ENCODE measurements at places on chromosomes 4 and X.

GRCh38 chr4:111639876-111640275 is 505.4 kb upstream of the FAM241A start:
- DNase-seq: no peak

DNA sequence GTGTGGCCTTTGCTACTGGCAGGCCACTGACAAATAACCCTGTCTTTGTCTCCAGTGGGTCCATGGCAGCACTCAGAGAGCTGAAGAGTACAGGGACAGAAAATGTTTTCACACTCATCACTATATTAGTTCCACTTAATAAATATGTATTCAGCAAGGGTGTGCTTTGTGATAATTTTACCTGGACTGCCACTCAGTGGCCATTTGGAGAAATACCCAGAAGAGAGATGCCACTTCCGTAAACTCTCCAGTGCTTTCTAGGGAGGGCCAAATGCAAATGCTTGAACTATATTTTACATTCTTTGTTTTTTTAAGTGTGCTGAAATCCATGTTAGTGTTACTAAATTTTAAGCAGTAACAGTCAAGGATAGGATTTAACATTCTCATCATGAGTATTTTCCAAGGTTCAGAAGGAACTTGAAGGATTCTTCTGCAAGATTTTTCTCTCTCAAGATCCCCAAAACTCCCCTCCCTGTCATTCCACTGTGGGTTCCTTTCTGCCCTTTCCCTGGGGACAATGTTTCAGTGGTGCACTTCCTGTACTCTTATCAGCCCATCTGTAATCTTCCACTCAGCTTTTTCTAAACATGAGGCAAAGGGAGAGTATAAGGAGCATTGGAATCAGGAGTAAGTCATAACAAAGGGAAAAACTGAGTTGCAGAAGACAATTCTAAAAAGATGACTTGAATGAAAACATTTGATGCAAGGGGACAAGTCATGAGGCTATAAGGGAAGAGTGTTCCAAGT is 46.0 kb downstream of the TFDP3 start:
- no peak for DNase-seq

GRCh38 chr4:22315628-22316027 is 200.2 kb downstream of the ADGRA3 start:
- no peak for DNase-seq

- no peak for DNase-seq
Measured at GRCh38 chrX:15563056-15563455, 37.7 kb downstream of the ACE2 start.

- DNase-seq: no peak
Measured at GRCh38 chr4:162972661-162973330, 193.9 kb downstream of the NAF1 start.

DNA sequence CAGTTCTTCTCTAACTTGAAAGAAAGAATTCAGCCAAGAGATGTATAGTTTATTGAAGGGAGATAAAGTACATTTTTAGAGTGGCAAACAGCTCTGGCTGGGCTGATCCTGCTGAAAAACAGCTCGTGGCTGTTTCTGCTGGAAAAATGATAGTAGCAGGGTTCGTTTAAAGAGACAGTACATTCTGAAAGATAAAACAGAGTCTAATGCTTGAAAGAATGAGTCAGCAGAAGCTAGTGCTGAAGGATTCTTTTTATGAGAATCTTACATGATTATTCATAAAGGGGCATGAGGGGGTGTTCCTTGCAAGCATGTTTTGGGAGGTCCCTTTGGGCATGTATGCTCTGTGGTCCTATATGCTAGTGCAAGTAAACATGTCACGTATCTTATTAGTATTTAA is 790.0 kb downstream of the PCDH18 start:
- DNase-seq: no peak

- no peak for DNase-seq
Measured at GRCh38 chr4:155032521-155033229, 175.8 kb upstream of the NPY2R start.

- no peak for DNase-seq
Measured at GRCh38 chr4:80382090-80382832, 46.7 kb downstream of the CFAP299 start.

DNA sequence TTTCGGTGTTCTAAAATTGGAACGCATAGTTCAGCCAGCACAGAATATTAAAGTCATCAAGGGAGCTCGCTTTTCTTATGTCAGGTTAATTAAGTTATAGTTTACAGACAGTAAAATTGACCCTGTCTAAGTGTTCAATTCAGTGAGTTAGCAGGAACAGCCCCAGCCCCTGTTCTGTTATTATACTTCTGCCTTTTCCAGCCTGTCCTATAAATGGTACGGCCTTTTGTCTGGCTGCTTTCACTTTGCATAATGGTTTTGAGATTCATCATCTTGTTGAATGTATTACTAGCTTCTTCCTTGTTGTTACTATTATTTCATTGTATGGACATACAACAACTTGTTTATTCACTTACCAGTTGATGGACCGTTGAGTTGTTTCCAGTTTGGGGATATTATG is 9.5 kb downstream of the CXCL13 start:
- DNase-seq: no peak

GRCh38 chr4:120472447-120473131 is 405.9 kb upstream of the MAD2L1 start:
- no peak for DNase-seq

GRCh38 chr4:145203410-145203809 is 23.0 kb upstream of the OTUD4 start:
- DNase-seq: no peak

DNA sequence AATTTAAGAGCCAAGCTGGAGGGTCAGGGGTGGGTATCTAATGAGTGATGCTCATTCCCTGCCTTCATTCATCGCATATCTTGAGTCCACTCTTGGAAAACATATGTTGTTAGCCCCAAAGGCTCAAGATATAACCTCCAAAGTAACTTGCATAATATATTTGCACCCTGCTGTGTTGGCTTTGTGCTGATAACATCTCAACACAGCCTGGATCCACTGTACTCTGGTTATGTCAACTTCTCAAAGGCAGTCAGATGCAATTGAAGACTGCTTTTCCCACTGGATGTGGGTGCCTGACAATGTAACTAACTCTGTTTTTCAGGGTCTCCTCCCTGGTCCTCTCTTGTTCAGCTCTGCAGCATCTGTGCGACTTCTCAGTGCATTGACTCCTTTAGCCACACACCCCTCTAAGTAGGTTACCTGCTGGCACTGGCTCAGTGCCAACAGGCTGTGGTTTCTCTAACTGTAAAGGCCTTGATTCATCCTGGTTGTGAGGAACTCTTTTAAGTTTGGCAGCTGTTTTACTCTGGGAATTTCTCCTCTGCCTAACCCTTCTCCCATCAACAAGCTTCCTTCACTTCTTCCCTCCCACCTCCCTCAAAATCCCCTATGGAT is 28.1 kb downstream of the SLC16A2 start:
- DNase-seq: no peak

- no peak for DNase-seq
Measured at GRCh38 chrX:45001048-45001447, 128.1 kb downstream of the KDM6A start.

- DNase-seq: no peak
Measured at GRCh38 chr4:144355811-144356757, 215.6 kb upstream of the GYPA start.

DNA sequence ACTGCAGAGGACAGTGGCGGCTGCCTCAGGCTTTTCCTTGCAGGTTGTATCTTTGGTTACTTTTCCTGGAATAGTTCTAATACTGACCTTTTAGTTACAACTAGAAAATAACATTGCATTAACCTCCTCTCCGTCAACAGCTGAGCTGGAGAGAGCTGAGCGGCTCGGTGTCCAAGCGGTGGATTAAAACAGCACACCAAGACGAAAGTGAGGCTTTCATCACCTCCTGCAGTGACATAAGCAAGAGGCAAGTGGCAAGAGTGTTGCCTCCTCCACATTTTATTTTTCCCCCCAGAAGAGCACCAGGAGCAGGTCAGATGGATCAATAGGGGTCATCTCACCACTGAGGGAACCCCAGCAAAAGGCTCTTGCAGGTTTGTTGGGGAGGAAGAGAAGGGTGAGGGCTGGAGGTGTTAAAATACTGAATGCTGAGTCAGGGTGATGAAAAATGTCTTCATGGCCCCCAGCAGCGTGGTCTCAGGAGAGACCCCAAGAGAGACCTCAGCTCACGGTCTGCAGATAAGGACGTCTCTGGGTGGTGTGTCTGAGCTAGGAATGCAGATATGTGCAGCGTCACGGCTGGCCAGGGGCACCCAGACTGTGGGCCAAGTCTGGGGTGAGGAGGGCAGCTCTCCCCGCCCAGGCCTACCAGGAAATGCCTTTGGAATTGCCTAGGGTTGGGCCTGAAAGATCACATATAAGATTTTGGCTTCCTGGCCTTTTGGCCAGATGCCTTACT is 50.3 kb downstream of the CASP3 start:
- DNase-seq: no peak

DNA sequence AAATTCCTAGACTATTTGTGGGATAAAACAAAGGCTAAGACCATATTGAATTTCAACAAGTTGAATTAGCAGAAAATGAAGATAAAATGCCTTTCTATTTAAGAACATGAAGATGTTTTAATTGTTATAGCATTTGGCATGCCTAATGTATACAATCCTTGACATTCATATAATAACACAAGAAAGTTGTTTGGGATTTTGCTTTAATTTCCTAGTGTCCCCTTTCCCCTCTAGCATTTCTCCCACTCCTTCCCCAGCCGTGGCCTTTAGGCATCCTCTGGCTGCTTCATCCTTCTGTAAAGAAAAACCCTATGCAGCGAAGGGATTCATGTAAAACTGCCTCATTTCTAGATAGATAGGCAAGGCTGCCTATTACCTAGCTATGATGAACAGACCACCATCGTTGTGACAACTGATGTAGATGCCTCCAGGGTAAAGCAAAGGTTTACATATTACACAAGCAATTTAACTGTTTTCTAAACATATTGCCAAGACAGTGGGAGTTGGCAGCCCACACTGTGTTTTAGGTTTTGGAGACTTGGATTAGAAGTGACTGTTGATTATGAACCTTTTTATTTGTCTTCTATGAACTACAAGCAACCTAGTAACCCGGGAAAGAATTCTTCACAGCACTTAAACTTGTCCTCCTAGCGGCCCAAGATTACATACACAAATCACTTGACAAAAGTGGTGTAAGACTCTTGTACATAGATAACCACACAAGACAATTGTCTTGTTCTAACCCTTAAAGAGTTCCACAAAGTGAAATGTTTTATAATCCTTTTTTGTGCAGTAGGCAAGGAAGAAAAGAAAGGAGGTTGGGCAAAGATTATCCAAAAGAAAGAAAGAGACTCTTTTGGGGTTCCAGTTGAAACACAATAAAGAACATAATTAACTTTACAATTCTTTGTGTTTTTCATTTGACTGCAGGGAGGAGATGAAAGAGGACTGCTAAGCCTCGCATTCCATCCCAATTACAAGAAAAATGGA is 59.9 kb downstream of the HHIP start:
- no peak for DNase-seq

- no peak for DNase-seq
Measured at GRCh38 chr4:137390707-137391106, 141.6 kb downstream of the PCDH18 start.

DNA sequence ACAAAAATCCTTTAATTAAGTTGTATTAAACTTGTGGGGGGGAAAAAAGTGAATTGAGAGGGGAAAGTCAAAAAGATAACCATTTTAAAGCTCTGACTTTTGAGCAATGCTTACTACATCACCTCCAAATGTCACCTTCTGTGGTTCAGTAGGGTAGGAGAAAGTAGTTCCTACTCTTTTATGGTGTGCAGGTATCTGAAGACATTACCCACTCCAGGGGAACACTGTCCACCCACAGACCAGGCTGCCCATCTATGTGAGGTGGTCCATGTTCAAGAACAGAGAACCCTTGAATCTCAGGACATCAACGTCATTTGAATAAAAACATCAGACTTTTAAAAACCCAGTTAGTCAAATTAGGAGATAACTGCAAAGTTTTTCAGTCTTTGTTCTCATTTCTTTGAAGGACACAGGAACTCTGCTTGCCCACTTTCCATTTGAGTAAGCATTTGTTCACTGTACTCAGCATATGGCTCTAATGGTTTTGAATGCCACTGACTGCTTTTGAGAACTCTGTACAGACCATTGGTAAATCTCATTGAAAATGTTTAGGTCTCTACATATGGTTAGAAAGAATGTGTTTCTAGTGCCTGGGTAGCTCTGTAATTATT is 18.4 kb downstream of the NMU start:
- no peak for DNase-seq

GRCh38 chr4:52098618-52099017 is 47.5 kb downstream of the SPATA18 start:
- no peak for DNase-seq

- no peak for DNase-seq
Measured at GRCh38 chr4:67659065-67659464, 41.9 kb downstream of the UBA6 start.

- DNase-seq: no peak
Measured at GRCh38 chrX:33086886-33087285, 124.5 kb downstream of the DMD start.

DNA sequence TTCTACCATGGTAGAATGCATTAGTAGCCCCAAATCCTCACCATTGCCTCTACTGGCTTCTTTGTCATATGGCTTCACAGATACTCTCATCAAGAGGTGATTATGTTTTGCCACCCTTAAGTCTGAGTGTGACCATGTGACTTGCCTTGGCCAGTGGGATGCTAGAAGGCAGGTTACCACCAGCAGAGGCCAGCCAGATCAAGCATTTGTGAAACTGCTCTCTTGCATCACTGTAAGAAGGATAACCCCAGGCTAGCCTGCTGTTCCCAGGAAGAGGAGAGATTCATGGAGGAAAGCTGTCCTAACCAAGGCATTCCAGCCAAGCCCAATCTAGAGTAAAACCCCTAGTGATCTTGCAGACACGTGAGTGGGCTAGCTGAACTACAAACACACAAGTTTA is 46.8 kb downstream of the USP46 start:
- no peak for DNase-seq

- no peak for DNase-seq
Measured at GRCh38 chr4:3176367-3177229, 72.4 kb upstream of the MSANTD1 start.

- DNase-seq: no peak
Measured at GRCh38 chrX:1380672-1381233, 11.2 kb downstream of the SLC25A6 start.

DNA sequence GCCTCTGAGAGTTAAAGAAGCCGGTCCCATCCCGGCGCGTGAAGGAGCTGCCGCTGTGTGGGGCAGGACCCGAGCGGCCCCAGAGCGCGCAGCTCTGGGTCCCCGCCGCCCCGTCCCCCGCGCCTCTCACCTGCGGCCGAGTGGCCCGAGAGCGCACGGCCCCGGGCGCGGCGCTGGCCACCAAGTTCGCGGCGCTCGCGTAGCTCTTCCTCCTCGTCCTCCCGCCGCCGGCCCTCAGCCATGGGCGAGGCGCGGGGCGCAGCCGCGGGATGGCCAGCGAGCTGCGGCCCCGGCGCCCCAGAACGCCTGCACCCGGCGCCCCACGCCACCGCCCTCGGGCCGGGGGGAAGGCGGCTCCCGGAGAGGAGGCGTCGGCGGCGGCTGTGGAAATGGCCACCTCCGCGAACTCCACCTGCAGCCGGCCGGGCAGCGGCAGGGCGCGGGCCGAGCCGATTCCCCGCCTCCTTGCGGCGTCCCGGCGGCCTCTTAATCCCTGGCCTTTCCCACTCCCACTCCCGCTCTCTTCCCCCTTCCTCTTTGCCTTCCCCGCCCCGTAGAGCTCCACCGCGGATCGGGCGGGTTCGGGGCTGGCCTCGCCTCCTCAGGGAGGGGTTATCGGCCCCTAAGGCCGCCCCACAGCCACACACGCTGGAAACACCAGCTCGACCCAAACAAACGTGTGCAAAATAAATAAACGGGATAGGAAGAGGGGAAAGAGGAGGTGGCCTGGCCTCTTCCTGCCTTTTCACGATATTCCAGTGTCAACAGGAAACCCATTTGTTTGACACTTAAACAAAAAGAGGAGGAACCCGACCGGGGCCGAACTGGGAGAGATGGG is at the start of gene SH3D19:
SH3D19 (minus strand) TSS at position 495 of the 838 bp plus-strand sequence; CDS start at position 242, 253 bp downstream.
- DNase-seq: no peak
